ENCODE measurements at places on chromosomes 2 and 18.

DNA sequence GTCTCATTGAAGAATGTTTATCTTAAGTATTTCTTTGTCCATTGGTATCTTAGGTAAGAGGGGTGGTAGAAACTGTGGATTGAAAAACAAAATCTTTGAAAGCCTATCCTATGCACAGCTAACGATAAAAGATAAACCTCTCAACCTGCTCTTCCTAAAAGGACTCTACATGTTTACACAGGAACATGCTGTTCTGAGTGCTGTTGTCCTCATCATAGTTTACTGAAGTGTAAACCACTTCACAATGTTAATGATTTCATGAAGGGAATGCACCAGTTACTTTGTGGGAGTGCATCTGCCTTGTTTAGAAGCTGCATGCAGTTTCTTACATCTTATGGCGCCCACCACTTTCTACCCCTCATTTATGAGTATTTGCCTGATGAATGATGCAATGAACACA is 1.2 kb downstream of the ACMSD start:
- DNase-seq = no peak

GRCh38 chr2:190431907-190432306 is 23.8 kb downstream of the MFSD6 start:
- DNase-seq = no peak

GRCh38 chr2:8719528-8719927 is 37.7 kb downstream of the ID2 start:
- no peak for DNase-seq

GRCh38 chr2:159427048-159427447 is 140.5 kb upstream of the WDSUB1 start:
- DNase-seq = no peak

DNA sequence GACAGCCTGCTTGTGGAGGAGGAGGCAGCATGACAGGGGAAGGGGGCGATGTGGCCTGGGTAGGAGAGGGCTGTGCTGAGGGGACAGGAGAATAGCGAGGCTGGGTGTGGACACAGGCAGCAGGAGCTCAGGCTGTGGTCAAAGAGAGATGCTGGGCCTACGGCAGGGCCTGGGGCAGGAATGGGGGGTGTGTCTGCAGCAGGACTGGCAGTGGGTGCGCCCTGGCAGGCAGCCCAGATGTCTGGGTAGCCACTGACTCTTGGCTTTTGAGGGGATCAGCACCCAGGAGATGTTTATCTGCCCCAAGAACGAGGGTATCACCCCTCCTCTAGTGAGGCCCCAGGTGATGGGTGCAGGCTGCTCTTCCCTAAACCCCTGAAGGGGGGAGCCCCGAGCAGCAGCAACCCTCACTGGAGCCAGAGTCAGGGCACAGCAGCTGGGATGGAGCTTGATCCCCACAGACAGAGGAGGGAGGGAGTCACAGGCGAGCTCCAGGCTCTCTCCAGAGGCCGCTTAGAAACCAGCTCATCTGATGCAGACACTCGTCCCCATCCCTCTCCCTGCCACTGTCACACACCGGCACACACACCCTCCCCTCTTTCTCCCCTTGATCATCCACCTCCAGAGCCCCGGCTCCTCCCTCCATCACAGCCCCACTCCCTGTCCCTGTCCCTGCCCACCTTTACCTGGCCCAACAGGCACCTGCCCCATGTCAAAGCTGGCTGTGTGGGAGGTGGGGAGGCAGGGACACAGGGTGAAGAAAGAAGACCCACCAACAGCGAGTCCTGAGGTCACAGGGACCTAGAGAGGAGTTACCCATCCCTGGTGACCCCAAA is 29.8 kb upstream of the TNS1 start:
- DNase-seq = no peak

DNA sequence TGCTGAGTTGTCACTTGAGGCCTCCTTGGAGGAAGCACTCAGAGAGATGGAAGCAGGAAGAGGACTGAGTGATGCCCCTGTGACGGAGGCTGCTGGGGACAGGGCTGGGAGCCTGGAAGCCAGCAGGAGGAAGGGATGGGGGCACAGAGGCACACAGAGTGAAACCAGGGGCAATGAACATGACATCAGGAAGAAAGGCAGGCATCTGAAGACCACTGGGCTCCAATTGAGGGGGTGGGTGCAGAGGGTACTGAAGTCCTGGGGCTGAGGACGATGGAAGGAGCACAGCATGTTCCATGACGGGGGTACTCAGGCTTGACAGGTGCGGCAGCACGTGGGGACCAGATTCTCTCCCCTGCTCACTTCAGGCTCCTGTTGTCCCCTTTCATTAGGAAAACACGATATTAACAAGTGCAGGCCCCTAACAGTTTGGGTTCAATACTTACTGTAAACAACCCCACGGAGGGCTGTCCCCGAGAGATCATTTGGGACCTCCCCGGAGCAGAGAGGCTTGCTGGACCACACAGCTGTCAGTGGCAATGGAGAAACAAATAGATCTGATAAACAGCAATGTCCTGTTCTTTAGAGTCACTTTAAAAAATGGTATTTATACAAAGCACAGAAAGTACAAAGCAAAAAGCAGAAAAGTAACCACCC is 8.7 kb downstream of the INPP5D start:
- DNase-seq = no peak

DNA sequence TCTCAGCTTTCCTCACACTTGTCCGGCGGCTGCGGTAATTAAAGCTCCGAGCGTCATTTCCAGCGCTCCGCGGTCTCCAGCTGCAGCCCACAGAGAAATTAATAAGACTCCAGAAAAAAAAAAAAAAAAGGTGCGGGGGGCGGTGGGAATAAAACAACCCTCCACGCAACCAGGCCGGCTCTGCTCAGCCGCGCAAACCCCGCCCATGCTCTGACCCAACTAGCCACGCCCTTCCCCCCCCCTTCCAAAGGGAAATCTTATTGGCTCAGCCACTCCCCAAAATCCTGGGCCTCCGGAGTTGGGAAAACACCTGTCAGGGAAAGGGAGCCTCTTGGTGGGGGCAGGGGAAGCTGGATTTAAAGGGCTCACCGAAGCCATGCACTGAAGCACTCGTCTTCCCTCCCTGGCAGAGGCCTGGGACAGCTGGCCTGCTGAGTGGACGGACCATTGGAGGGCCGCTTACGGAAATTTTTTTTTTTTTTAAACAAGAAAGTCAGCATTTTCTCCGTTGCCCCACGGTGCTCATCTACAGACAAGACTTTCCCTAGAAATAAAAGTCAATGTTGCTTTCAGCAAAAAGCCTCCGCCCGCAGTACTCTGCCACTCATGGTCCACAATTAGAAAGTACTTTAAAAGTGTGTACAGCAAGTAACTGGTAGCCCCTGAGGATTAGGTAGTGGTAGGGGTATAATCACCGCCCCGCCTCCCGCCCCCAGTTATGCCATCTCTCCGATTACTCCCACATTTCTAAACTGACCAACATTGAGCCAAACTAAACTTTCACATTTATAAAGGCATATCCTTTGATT is 674 bp upstream of the ERBB4 start:
- DNase-seq = peak; percentile 71

GRCh38 chr18:62457877-62458276 is 64.9 kb upstream of the ZCCHC2 start:
- no peak for DNase-seq

All from adipocyte (in vitro differentiated cells).